ENCODE measurements at places on chromosomes 16 and 17.

GRCh38 chr17:65356536-65356935, 204.9 kb downstream of the AXIN2 start:
- DNase-seq = no peak

DNA sequence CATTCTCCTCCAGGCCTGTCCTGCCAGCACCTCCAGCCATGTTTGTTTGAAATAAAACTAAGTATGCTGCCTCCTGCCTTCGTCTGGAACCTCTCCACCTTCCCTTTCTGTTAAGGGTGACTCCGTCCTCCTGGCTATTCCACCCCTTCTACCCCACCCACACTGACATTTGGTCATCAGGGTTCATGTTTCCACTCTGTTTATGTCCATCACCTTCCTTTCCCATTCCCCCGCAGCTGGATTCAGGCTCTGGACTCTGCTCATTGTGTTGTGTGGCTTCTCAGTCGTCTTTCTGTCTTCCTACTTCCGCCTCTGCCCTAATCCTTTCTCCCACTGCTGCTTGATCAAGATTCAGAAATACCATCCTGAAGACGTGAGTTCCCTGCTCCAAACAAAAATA, 28.6 kb downstream of the EPN2 start:
- DNase-seq = no peak

DNA sequence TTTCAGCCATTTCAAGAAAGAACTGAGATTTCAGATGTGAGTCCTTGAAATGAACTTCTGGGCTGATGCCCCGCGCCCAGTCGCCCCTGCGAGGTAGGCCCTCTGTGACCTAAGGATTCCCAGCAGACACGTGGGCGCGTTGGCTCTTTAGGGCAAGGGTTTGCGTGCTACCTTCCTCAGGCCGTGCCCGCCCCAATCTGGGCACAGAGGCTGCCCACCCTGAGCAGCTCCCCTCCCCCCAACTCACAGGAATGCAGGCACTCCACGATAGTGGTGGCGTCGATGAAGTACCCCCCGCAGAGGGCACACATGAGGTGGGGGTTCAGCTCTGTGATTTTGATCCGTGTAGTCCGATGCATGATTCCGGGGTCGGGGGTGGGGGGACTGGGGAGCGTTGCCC, 8.1 kb downstream of the PCGF2 start:
- DNase-seq = no peak

DNA sequence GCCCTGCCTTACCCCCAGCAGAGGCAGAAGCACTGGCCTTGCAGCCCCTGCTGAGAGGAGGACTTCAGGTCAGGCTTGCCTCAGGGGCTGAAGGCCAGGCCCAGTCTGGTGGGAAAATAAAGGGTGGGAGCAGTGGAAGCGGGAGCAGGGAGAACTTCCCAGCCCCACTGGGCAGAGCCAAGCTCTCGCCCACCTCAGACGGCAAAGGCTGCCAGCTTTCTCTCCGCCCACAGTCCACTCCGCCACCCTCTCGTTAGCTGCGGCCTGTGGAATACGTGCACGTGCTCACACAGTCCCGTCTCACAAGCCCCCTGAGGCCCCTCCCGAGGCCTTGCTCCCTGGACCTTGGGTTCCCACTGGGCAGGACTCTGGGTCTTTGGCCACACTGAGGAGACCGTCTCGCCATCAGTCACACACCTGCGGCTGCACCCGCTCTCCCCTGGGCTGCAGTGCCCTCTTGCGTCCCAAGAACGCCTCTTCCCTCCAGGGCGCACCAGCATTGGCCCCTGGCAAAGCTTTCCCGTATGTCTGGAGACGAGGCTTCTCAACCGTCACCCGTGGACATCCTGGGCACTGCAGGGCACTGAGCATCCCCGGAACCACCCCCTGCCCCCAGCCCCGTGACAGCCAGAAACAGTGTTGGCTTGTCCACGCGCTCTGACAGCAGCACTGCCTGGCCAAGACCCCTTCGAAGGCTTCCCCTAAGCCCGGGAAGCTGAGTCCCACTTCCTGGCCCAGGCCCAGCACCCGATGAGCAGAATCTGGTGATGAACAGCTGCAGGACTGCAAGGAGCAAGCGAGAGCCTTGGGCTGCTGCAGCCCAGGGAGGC, 8.3 kb downstream of the MRPL28 start:
- peak; percentile 51 for DNase-seq

DNA sequence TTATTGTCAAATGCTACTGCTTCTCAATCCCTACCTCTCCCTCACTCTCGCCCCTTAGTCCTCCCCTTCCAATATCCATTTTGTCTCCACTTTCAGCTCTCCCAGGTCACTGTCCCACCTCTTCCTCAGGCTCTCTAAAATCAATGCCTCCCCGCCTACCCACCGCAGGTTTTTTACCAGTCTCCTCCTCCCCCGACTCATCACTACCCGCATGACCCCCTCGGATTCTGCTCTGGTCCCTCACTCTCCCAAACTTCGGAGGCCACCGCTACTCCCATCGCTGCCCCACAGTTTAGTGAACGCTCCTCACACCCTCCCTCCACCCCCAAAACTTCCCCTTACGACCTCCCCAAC, 513 bp downstream of the CRLF3 start:
- no peak for DNase-seq
